SK-N-SH (cell line): ENCODE measurements at places on chromosomes 16 and 17.

DNA sequence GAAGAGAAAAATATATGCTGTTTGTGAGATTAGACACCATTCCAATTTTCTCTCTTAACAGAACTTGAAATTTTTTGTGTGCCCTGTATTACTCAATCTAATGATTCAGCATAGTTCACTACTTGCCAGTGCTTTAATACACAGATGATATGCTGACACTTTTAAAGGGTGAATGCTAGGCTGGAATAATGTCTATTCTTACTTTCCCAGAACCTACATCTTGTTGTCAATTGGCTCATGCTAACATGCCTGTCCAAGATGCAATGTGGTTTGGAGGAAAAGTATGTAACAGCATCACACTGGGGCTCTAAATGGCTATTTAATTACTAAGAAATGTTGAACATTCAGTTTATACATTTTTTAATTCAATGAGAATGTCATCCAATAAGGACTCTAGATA is 7.6 kb upstream of the MAP2K6 start:
- DNase-seq, result no peak

- no peak for DNase-seq
These were observed 13.7 kb downstream of the ZNF213 start for GRCh38 chr16:3148256-3149192.

DNA sequence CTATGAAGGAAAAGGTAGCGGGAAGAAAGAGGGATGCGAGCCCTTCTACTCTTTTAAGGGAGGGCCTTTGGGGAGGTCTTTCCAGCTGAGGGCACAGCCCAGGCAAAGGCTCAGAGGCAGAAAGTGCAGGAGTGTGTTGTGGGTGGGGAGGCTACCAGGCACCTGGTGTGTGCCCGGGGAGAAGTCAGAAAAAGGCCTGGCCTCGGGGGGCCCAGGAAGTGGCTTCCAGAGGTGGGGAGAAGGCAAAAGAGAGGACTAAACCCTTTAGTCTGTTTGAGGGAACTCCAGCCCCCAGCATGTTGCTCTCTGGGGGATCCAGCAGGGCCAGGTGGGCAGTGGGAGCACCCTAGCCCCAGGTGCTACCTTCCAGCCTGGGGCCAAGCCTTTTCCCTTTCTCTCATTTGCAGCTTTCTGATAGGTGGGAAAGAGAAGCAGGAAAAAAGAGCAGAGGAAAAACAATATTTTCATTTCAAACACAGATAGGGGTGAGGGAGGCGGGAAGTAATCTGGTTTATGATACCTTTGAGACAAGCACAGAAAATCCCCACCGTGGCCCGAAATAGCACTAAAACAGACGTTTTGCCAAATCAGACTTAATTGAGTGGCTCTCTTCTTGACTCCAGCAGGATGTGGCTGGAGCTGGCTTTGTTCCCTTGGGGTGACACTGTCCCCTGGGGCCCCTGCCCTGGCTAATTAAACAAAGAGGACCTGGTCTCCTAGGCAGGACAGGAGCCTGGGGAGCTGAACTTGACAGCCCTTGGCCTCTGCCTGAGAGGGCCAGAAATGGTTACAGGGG is 10.4 kb downstream of the RAI1 start:
- no peak for DNase-seq

GRCh38 chr17:10612957-10613744 is 44.0 kb downstream of the MYH3 start:
- DNase-seq, result no peak

GRCh38 chr16:4381072-4381934 is 9.7 kb downstream of the VASN start:
- no peak for DNase-seq

DNA sequence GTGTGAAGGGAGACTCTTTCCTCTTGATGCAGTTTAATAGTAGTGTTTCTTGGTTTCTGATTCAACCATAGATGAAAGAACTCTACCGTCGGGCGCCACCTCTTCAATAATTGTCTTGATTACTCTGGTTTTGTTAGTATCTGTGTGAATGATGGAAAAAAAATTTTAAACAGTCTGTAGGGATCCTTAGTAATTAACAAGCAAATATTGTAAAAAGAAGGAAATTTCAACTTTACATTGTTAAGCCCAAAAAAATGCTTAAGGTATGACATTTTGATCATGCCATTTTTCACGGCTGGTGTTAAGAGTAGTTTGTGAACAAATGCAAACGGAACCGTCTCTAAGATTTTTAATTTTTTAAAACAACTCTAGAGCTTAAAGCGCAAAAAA is 4.1 kb downstream of the KRT10 start:
- no peak for DNase-seq

GRCh38 chr17:14297161-14297851 is 3.6 kb upstream of the HS3ST3B1 start:
- DNase-seq, result peak; percentile 50

GRCh38 chr17:64599187-64599676 is 62.9 kb downstream of the SMURF2 start:
- no peak for DNase-seq

DNA sequence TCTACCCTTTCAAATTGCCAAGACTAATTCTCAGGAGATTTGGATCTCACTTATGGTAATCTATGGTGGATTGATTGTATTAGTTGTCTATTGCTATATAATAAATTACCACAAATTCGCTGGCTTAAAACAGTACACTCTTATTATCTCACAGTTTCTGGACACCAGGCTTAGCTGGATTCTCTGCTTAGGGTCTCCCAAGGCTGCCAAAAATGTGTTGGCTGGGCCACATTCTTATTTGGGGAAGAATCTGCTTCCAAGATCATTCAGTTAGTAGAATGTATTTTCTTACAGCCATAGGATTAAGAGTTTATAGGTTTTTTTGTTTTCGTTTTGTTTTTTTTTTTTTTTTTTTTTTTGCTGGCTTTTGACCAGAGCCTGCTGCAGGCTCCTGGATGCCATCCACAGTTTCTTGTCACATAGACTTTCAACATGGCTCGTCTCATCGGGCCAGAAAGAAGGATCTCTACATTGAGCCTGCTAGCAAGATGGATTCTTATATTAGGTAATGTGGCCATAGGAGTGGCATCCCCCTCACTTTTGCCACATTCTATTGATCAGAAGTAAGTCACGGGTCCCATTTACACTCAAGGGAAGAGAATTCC is 415.3 kb downstream of the KIF2B start:
- no peak for DNase-seq

- no peak for DNase-seq
These were observed 275.9 kb downstream of the C16orf95 start for GRCh38 chr16:87041286-87041685.

DNA sequence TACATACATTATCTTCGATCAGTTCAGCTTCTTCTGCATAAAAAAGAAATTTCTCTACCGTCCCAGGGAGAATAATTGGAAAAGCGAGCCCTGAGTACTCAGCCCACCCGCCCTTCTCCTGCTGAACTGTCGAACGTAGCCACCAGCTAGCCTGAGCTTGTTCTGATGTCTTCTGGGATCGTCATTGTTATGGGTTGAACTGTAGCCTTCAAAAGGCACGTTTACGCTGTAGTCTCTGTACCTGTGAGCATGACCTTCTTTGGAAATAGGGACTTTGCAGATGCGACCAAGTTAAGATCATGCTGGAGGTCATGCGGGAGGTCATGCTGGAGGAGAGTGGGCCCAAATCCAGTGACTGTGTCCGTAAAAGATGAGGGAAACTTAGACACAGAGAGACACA is 86.2 kb downstream of the CMIP start:
- DNase-seq, result no peak

DNA sequence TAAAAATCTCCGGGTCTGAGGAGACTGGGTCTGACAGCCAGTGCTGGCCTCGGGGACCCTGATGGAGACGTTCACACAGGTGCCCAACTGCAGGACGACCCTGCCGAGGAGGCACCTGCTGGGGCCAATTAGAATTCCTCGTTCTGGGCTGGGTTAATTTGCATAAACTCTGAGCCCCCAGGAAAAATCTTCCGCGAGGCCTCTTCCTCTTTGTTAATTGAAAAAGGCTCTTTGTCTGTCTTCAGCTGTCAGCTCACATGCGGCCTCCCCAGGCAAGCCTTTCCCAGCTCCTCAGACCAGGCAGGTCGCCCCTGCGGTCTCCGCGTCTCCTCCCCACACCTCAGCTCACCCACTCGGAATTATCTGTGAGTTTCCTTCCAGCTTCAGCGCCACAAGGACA is 400.2 kb downstream of the SEC14L1 start:
- DNase-seq, result no peak

- no peak for DNase-seq
These were observed 146.1 kb downstream of the RAB11FIP4 start for GRCh38 chr17:31537565-31538011.

DNA sequence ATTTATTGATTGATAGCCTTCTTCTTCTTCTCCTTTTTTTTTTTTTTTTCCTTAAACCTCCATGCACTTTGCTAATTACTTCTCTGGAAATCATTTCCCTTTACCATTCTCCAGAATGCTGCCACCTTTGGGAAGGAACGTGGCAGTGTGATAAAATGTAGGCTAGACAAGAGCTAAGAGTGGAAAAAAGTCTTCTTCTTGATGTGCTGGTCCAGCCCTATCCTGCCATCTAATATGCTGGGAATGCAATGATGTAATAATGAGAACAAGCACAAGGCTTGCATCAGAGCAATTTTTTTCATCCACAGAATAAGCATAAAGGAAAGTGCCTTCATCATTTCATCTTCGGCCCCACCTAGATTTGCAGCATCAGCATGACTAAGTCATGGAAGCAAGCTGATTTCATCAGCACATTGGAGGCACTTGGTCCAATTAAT is 128.7 kb upstream of the ZFHX3 start:
- no peak for DNase-seq

- no peak for DNase-seq
These were observed 132.7 kb downstream of the FTO start for GRCh38 chr16:53836680-53837079.

DNA sequence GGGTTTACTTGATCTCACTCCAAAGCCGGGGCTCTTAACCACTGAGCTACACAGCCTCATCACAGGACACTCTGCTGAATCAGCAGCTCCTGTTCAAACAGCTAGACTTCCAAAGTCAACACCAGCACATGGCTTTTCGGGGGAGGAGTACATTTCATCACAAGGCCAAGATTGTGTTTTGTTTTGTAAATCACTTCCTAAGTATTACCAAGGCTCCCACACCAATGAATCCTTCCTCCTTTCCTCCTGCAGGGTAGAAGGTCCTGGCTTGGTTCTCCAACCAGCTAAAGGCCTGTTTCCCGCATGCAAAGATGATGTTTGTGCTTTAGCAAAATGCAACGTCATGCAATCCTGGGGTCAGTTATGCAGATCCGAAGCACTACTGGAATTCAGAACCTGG is 152.5 kb downstream of the XYLT1 start:
- DNase-seq, result no peak

DNA sequence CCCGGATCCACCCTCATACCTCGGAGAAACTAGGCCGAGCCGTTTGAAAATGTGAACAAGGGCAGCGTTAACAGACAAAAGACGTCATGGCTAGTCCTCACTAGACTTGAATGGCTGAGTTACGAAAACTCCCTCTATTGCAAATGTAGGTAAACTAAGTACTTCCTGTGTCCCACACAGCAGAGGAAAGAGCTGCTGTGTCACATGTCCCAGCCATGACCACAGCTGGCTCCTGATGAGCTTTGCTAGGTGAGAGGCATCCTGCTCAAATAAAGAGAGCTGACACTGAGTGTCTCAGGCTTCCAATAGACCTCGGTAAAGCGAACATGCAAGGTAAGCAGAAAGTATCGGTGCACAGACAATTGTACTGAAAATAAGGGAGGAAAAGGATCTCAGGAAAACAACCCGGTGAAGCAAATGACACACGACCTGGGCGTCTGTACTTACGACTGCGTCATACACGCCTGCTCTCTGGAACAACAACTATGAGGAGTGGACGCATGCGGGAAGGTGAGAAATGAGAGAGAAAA is 26.0 kb downstream of the TMEM204 start:
- no peak for DNase-seq

GRCh38 chr17:4235372-4236279 is 28.2 kb downstream of the ANKFY1 start:
- no peak for DNase-seq

DNA sequence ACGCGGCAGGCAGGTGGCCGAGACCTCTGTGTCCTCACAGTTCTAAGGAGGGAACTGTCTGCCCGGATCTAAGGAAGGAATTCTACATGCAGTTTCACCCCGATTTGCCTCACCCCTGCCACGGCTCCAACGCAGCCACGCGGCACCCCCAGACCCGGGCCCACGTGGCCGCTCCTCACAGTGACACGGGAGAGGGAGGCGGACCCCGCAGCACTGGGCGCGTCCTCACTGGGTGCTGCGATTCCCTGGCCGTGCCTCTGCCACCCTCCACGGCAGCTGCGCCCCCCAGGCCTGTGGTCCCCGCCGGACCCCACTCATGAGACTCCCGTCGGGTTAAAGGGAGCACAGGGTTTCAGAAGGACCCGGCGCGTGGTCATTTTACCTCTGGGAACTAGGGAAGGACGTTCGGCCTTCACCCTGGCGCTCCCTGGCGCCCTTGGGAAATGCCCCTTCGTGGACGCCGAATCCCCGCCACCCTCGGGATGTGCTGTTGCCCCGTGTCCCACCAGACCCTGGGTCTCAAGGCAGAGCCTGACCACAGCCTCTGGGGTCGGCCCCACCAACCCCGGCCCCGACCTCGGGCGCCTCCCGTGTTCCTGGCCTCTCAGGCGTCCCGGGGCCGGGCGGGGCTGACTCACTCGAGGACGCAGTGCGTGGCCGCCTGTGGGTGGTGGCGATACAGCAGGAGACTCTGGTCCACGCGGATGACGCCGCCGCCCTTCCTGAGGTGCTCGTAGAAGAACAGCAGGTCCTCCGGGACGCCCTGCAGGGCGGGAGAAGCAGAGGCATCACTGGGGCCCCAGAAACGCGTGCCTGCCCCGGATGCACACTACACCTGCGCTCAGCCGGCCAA is 118.8 kb upstream of the METRNL start:
- DNase-seq, result no peak

GRCh38 chr17:70968302-70968701 is 799.0 kb downstream of the KCNJ2 start:
- DNase-seq, result no peak

DNA sequence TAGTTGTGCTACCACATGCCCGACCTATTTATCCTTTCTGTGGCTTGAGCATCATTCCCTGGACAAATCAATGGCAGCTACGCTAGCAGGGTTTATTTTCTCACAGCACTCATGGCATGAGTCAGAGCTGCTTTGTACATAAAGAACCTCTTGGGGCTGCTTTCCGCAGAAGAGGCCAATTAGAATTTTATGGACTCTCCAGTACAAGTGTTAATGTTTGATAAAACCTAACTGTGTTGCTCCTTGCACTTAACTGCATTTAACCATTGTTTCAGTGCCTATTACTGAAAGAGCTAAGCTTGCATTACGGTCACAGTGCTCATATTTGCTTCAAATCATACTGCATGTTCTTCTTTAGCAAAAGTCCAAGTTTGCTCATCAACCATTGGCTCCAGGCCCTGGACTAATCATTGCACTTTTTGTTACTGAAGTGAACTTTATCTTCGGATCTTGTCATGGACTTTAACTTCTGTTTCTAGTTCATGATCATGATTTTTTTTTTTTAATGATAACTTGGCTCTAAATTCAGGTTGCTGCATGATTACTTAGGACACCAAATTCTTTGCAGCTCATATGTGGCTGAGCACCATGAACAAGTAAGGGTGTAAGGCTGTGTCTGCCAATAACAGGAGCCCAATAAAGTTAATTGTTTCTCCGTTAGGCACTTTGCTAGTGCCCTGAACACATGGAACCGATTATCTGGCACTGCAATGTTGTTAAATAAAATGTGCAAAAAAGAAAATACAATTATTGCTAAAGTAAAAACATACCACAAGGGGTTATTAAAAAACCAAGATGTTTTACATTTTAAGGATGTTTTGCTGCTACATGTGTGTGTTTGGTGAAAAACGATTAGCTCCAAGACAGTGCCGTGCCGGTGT is 492.2 kb downstream of the KCNJ2 start:
- DNase-seq, result no peak
